ENCODE measurements at places on chromosomes 7 and 10. TPM values are rescaled to one million over a fixed set of nuclear protein-coding genes. Genes with fewer than 3 reads are reported as not detected.

DNA sequence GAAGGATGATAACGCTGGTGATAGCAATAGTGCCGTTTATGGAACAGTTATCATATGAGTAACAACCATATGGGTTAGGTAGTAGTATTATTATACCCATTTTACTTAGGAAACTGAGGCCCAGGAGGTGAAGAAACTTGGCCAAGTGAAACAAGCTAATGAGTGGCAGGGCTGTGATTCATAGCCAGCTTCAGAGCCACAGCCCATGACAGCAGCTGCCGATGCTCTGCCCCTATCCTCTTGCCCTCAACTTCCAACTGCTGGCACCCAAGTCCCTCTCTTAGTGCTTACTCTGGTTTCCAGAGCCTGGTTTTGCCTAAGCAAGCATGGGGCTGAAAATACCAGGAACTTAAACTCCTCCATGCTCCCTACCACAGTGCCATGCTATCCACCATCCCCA, 12.3 kb downstream of the SH3PXD2A start:
- no peaks in the 10 kb centered on the region for H3K27me3 ChIP-seq
- no peaks in the 10 kb centered on the region for H3K36me3 ChIP-seq
- H3K4me3 ChIP-seq, result no peak overlapping the region
- DNase-seq, result no peak
- H3K27ac ChIP-seq, result no peak overlapping the region
- H3K4me1 ChIP-seq, result peaks cover 57% of the 10 kb centered on the region

DNA sequence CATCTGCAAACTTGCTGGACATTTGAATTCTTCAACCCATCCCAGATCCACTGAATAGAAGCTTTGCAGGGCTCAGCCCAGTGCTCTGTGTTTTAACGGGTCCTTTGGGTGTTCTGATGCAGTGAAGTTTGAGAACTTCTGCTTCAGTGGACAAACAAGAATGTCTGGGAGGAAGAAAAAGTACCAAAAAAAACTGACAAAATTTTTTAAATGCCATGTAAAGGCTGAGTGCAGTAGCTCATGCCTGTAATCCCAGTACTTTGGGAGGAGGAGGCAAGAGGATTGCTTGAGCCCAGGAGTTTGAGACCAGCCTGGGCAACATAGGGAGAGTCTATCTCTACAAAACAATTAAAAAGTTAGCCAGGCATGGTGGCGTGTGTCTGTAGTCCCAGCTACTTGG, 51.8 kb upstream of the FRMD4A start:
- H3K27ac ChIP-seq, result no peak overlapping the region
- H3K27me3 ChIP-seq, result no peaks in the 10 kb centered on the region
- no peak for DNase-seq

GRCh38 chr7:82049442-82049841, 279.6 kb upstream of the HGF start:
- no peak overlapping the region for H3K4me3 ChIP-seq
- H3K27me3 ChIP-seq, result no peaks in the 10 kb centered on the region
- no peaks in the 10 kb centered on the region for H3K36me3 ChIP-seq
- H3K4me1 ChIP-seq, result peaks cover 7% of the 10 kb centered on the region
- no peak overlapping the region for H3K27ac ChIP-seq

DNA sequence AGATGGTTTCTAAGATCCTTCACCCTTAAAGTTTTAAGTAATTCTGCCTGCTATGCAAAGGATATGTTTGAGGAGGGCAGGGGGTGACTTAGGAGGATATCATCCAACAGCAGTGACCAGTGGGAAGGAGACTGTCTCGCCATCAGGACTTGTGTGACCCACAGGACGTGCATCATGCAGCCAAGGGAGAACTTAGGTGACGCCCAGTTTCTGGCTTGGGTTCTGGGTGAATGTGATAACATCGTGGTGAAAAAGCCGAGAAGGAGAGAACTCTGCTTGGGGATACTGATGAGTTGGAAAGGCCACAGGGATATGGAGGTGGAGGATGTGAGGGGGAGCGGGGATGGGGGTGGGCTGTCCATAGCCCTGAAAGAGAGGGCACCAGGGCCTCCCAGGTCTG, 3.8 kb downstream of the WIPI2 start:
- no peak for DNase-seq
- no peaks in the 10 kb centered on the region for H3K4me1 ChIP-seq
- no peaks in the 10 kb centered on the region for H3K27me3 ChIP-seq
- H3K36me3 ChIP-seq, result peaks cover 19% of the 10 kb centered on the region
- no peak overlapping the region for H3K27ac ChIP-seq
- no peak overlapping the region for H3K4me3 ChIP-seq

DNA sequence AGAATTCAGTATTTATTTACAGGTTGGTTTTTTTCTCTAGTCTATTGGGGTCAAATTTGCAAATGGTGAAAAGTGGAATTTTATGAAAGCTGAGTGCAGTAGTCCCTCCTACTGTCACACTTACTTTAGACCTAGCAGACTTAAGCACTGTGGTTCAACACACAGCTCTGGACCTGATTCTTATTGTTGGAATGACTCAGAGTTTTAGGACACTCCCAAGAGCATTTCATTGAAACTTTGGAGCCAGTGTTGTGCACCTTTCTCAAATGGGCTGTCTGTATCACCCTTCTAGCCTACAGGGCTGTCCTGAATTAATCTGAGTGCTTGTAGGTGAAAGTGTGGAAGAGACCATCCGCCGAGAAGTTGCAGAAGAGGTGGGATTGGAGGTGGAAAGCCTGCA, 16.1 kb downstream of the NUDT13 start:
- H3K4me3 ChIP-seq, result no peak overlapping the region
- no peak overlapping the region for H3K27ac ChIP-seq
- H3K4me1 ChIP-seq, result no peaks in the 10 kb centered on the region
- peaks cover 34% of the 10 kb centered on the region for H3K36me3 ChIP-seq
- no peaks in the 10 kb centered on the region for H3K27me3 ChIP-seq

DNA sequence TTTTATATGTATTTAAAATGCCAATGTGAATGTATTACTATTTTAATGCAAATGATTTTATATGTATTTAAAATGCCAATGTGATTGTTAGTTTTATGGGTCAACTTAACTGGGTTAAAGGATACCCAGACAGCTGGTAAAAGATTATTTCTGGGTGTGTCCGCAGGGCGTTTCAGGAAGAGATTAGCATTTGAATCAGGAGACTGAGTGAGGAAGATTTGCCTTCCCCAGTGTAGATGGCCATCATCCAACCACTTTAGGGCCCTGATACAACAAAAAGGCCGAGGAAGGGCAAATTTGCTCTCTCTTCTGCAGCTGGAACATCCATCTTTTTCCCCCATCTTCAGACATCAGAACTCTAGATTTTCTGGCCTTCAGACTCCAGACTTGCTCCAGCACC, 116.2 kb downstream of the BAMBI start:
- no peak overlapping the region for H3K4me3 ChIP-seq
- H3K27ac ChIP-seq, result no peak overlapping the region
- H3K36me3 ChIP-seq, result no peaks in the 10 kb centered on the region
- H3K27me3 ChIP-seq, result no peaks in the 10 kb centered on the region
- H3K4me1 ChIP-seq, result no peaks in the 10 kb centered on the region

HOXA10 gene
- polyA plus RNA-seq, result 0.12 TPM

- no peaks in the 10 kb centered on the region for H3K4me1 ChIP-seq
- no peaks in the 10 kb centered on the region for H3K27me3 ChIP-seq
- DNase-seq, result peak; percentile 20
- H3K36me3 ChIP-seq, result no peaks in the 10 kb centered on the region
- no peak overlapping the region for H3K4me3 ChIP-seq
Observed at GRCh38 chr7:68224041-68224741, 1227.6 kb downstream of the TYW1 start.

PANK1 gene
- polyA plus RNA-seq, result 34.2 TPM

IGFBP1 gene
- 0.12 TPM for polyA plus RNA-seq

GRCh38 chr7:36653663-36654355, 70.5 kb downstream of the AOAH start:
- no peak overlapping the region for H3K27ac ChIP-seq
- no peaks in the 10 kb centered on the region for H3K36me3 ChIP-seq
- no peak overlapping the region for H3K4me3 ChIP-seq
- no peaks in the 10 kb centered on the region for H3K27me3 ChIP-seq
- DNase-seq, result no peak
- H3K4me1 ChIP-seq, result peaks cover 8% of the 10 kb centered on the region

DNA sequence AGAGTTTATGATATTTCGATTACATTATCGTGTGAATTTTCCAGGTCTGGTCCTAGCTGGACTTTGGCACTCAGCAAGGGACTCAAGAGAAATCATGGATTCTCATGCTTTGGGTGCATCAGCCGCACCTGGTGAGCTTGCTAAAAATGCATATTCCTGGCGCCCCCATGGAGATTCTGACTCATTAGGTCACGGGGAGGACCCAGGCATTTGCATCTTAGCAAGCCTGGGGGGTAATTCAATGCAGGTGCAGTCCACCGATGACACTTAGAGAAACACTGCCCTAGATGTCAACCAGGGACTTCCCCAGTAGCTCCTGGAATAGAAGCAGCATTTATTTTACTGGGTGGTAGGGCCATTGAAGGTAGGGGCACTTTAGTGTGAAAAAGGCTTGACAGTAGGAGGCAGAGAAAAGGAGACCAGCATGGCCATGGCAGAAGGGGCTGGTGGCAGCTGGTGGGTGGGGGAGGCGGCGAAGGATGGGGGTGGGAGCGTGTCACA, 29.9 kb upstream of the PDCD4 start:
- H3K27ac ChIP-seq, result peak overlapping the region; percentile 94
- no peak overlapping the region for H3K4me3 ChIP-seq
- DNase-seq, result no peak
- no peaks in the 10 kb centered on the region for H3K27me3 ChIP-seq
- H3K36me3 ChIP-seq, result no peaks in the 10 kb centered on the region
- peaks cover 93% of the 10 kb centered on the region for H3K4me1 ChIP-seq

PLEKHA8 gene
- 7.3 TPM for polyA plus RNA-seq

DNA sequence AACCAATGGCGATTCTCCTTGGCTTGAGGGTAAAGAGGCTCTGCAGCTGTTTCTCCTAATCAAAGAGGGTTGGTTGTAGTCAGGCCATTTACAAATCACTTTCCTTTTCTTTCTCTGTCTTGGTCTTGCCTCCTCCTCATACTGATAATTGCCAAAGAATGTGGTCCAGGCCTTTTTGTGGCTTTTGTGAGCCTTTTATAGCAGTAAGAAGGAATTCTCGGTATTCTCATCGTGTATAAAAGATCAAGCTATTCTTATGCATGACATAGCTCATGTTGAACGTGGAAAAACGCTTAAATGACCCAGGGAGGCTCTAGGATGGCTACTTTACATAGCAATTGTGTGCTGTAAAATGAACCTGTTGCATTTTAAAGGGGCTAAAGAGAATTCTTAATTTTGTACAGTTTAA, 62.6 kb downstream of the RBM20 start:
- H3K27me3 ChIP-seq, result peaks cover 4% of the 10 kb centered on the region
- H3K36me3 ChIP-seq, result no peaks in the 10 kb centered on the region
- H3K27ac ChIP-seq, result no peak overlapping the region
- DNase-seq, result no peak
- H3K4me3 ChIP-seq, result no peak overlapping the region

- H3K4me1 ChIP-seq, result no peaks in the 10 kb centered on the region
- DNase-seq, result no peak
- no peaks in the 10 kb centered on the region for H3K27me3 ChIP-seq
- H3K4me3 ChIP-seq, result no peak overlapping the region
- H3K27ac ChIP-seq, result no peak overlapping the region
Observed at GRCh38 chr7:14691597-14692203, 210.9 kb downstream of the DGKB start.

DNA sequence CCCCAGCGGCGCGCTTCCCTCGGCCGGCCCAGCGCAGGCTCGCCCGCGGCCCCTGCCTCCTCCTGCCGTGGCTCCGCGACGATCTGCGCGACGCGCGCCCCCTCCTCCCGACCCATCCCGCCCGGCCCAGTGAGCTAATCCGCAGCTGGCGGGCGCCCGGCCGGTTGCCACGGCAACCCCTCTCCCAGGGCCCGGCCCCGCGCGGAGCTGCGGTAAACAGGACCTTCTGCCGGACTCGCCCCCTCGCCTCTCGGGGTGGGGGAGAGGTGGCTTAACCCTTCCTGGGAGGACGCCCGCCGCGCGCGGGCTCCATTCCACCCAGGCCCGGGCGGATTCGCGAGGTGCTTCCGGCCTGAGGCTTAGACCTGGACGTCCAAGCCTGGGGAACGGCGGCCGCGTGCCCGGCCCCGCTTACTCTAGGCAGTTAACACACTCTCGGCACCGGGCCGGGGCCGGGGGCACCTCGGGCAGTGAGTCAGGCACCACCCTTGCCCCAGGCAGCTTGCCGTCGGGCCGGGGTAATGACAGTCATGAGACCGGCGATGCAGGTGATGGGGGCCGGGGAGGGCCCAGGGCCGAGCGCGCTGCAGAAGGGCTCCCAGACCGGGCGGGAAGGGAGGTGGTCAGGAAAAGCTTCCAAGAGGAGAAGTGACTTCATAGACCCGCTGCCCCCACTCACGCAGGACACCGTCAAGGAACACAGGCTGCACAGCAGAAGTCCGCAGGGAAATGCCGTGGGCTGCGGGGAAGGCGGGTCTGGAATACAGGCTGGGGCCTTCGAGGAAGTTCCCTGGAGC, at the start of gene DENND2A:
TSS of gene DENND2A (minus strand) at position 87 of the 797 bp plus-strand sequence. CDS start 38,416 bp downstream, outside the sequence.
- DNase-seq, result peak; percentile 77
- H3K27ac ChIP-seq, result peak within 1 kb of the TSS; percentile 80
- H3K27me3 ChIP-seq, result peaks cover 60% of the 10 kb centered on the region
- no peaks in the 10 kb centered on the region for H3K36me3 ChIP-seq

COL1A2 gene
- 532 TPM for polyA plus RNA-seq

GRCh38 chr7:100875356-100875751, 451 bp downstream of the SRRT start:
- DNase-seq, result peak; percentile 55
- H3K27ac ChIP-seq, result peak overlapping the region; percentile 95
- peaks cover 48% of the 10 kb centered on the region for H3K36me3 ChIP-seq
- peaks cover 12% of the 10 kb centered on the region for H3K4me1 ChIP-seq
- H3K4me3 ChIP-seq, result peak overlapping the region; percentile 85

HECW1 gene
- 0.36 TPM for polyA plus RNA-seq

CFAP43 gene
- 5.6 TPM for polyA plus RNA-seq

PON1 gene
- 2.3 TPM for polyA plus RNA-seq

DNA sequence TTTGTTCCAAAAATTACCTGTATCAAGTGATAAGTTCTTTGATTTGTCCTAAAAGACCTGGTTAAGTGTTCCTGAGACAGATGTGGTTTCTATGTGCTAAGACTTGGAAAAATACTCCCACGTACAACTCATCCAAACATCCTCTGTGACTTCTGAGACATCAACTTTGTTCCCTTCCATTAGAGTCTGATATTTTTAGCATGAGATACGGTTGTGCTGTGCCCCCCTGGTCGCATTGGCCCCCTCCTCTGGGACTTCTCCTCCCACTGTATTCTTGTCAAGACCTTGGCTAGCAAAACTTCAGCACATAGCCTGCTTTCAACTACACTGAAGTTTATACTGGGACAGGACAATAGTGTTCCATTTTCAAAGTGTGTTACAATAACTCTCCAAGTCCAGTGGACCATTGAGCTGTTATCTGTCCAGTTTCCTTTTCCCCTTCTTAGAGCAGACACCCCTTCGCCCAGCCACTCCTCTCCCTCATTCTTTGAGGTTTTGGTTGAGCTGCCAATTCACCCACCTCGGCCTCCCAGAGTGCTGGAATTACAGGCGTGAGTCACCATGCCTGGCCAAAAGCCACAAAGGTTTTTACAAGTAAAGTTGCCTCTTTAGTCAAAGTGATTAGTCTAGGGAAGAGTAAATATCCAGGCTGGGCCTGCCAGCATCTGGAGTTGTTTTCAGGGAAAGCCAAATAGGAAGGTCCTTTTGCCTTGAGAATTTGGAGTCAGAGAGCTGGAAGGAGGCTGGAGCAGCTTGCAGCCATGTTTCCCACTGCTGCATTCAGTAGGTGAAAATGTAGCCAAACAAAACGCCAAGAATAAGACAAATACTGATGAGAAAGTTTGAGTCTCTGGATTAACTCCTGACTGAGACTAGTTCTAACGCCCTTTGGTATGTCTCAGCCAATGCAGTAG, 17.8 kb upstream of the PDLIM1 start:
- peaks cover 4% of the 10 kb centered on the region for H3K36me3 ChIP-seq
- H3K27ac ChIP-seq, result no peak overlapping the region
- H3K4me1 ChIP-seq, result peaks cover 10% of the 10 kb centered on the region
- H3K4me3 ChIP-seq, result no peak overlapping the region
- no peaks in the 10 kb centered on the region for H3K27me3 ChIP-seq

All from large intestine (tissue), 12 donors.